ENCODE measurements at places on chromosomes 4 and X.

DNA sequence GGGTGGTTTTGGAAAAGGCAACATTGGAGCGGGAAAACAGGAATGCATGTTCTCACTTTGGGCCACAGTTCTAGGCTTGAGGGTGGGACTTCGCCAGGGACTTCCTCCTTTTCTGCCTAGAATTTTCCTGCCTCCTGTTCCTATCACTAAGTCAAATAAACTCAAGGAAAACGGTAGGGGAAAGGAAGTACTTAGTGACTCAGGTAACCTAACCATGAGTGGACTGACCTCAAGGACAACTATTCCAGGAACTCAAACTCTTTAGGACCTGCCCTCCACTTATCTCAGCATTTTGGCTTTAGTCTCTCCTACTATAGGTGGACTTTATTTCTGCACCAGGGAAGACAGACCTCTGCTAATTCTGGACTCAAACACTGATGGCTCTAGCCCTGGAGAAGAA, 281.7 kb downstream of the ZNF674 start:
- DNase-seq: no peak

GRCh38 chr4:139838811-139839210, 173.2 kb downstream of the MGST2 start:
- DNase-seq: no peak

DNA sequence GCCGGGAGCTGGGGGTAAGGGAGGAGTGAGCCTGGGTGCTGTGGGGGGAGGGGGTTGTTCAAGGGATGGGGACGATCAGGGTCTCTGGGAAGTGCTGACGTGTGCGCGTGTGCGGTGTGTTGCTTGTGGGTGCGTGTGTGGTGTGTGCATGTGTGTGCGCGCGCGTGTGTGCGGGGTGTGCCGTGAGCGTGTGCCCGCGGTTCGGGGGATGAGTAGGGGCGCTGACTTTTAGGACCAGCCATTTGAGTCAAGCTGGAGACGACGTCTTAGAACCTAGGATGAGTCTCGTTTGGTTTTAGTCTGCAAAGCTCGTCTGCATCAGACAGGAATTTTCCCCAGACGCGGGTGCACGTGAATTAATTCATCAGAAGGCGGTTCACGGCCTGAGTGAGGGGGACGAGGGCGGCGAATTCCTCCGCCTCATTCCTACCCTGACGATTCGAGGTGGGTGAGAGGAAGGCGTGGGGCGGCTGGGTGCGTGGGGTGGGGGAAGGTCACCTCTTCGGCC, 950 bp upstream of the TMEM271 start:
- peak; percentile 43 for DNase-seq

GRCh38 chrX:13369256-13370030, 49.6 kb upstream of the ATXN3L start:
- DNase-seq: no peak

GRCh38 chrX:147679356-147680005, 232.2 kb upstream of the FMR1 start:
- DNase-seq: peak; percentile 3

DNA sequence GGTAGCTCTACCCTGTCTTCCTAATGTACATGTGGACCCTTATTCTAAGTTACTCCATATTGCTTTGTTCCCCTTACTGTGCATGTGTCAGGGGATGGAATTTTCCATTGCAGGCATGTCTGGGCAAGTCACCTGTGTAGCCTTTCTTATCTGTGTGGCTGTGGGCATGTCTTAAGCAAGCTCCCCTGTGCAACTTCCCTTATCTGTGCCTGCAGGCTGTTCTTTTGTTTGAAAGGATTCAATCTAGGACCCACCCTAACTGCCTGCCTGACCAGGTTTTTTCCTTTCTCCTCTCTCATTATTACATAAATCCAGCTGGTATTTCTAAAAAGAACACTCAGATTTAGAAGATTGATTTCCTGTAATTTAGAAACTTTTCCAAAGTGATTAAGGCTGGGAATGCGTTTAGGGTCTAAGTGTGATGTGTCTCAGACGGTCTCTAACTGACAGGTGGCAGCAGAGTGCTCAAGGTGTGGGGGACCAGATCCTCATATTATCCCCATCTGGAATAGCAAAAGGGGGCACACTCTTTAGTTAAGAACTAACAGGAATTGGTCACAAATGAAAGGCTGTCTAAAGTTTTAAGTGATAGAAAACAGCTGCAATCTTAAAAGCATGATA, 198.9 kb upstream of the PPP1R2C start:
- DNase-seq: no peak

GRCh38 chrX:68571610-68572311, 72.9 kb downstream of the YIPF6 start:
- DNase-seq: peak; percentile 55

DNA sequence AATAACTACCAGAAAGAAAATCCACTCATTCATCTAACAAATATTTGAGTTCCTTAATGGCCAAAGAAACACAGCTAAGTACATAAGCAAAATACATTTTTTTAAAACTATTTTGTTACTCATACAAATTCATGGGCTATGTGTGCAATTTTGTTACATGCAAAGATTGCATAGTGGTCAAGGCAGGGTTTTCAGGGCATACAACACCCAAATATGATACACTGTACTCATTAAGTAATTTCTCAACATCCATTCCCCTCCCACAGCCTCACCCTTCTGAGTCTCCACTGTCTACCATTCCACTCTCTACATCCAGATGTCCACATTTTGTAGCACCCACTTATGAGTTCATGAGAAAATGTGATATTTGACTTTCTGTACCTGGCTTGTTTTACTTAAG, 58.2 kb downstream of the BRWD3 start:
- DNase-seq: no peak

GRCh38 chr4:38111024-38111423, 150.8 kb downstream of the PTTG2 start:
- DNase-seq: no peak
